GM04503 (cell line): ENCODE measurements at places on chromosomes 12 and 14.

GRCh38 chr12:108816652-108817335 lies 40.6 kb downstream of the SSH1 start:
- DNase-seq, result no peak

DNA sequence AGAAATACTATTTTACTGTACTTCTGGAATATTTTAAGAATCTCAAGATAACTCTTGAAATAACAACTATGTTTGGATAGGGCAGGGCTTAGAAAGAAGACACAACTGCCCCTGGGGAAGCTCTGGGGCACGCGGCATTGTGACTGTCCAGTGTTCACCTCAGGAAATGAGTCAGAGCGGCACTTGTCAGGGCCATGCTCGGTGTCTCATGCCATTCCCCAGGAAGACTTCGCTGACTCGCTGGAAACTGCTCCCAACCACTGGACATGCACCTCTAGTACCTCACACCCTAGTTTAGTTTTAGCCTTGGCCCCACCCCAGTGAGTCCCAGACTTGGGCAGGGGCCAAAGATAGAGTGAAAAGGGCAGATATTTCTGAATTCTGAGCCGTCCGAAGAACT lies 192.0 kb downstream of the TTC7B start:
- no peak for DNase-seq

- DNase-seq, result no peak
Measured at GRCh38 chr12:42725809-42726208, 136.3 kb upstream of the PRICKLE1 start.

DNA sequence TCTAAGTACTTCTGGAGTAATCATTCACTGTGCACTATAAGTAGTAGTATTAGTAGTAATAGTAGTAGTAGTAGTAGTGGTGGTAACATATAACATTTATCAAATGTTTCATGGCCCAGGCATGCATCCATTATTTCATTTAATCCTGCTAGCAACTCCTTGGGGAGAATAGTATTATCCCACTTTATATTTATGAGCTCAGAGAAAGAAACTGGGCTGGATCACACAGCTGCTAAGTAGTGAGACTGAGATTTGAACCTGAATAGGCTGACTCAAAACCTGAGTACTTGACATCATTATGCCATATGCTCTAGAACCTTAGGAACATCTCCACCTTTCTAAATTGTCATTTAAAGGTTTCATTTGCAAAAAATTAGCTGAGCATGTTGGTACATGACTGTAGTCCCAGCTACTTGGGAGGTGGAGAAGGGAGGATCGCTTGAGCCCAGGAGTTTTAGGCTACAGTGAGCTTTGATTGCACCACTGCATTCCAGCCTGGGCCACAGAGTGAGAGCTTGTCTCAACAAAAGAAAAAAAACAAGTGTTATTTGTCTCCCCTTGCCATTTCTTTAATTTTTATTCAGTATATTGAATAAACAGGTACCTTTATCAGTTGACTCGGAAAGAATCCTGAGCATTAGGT lies 11.4 kb upstream of the NID2 start:
- no peak for DNase-seq

GRCh38 chr12:100497105-100497795 lies 23.6 kb downstream of the NR1H4 start:
- DNase-seq, result no peak

DNA sequence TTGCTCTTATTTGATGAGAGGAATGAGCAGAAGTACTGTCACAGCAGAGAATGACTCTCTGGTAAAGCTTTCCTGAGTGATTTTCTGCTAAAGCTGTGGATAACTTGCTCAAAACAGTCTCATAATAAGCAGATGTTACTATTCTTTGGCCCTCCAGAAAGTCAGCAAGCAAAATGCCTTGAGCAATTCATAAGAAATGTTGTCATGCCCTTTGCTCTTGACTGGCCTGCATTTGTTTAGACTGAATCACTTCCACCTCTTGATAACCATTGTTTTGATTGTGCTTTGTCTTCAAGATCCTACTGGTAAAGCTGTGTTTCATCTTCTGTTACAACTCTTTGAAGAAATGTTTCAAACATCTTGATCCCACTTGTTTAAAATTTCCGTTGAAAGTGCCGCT lies 457.9 kb upstream of the FOXG1 start:
- no peak for DNase-seq

- no peak for DNase-seq
Measured at GRCh38 chr12:19387161-19387560, 52.1 kb upstream of the AEBP2 start.

DNA sequence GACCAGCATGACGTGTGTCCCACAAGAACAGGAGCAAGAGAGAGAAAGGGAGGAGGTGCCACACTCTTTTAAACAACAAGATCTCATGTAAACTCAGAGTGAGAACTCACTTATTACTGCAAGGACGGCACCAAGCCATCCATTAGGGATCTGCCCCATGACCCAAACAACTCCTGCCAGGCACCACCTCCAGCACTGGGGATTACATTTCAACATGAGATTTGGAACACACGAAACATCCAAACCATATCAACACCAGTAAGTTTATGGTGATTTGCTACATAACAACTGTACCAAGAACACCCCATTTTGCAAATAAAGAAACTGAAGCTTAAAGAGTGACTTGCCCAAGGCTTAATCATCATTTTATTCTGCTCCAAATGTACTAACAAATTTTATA lies 23.7 kb upstream of the OR6J1 start:
- no peak for DNase-seq

GRCh38 chr14:73802431-73803188 lies 49.0 kb upstream of the PTGR2 start:
- DNase-seq, result no peak

DNA sequence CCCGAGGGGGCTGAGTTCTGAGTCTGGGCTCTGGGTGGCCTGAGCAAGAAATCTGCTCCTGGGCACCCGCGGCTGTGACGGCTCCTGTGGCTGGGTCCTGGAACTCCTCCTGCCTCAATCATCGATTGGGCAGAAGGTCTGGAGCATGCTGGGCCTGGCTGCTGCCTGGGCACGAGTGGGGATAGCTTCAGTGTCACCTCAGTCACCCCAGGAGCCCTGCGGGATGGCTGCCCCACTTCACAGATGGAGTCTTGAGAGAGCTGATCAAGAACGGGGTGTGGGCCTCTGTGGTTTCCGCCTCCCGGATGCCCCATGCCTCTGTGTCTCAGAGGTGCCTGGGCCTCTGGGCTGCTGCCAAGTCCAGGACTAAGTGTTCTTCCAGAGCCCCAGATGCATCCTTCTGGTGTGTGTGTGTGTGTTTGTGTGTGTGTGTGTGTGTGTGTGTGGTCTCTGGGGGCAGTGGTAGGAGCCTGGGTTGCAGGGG lies 185.6 kb upstream of the C14orf180 start:
- no peak for DNase-seq

DNA sequence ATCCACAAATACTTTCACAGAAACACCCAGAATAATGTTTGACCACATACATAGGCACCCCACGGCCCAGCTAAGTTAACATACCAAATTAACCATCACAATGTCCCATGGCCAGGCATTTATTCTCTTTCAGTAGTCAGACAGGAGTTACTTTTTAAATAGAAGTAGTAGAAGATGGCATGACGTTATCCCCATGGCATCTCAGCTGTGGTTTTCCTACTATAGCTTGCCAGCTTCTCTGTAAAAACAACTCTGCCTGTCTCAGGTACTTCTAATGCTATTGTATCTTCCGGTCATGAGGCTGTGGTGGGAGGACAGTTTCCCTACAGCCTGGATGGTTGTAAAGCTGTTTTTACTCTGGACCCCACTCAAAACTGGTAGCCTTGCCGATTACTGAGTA lies 19.3 kb downstream of the CTSG start:
- DNase-seq, result peak; percentile 3

DNA sequence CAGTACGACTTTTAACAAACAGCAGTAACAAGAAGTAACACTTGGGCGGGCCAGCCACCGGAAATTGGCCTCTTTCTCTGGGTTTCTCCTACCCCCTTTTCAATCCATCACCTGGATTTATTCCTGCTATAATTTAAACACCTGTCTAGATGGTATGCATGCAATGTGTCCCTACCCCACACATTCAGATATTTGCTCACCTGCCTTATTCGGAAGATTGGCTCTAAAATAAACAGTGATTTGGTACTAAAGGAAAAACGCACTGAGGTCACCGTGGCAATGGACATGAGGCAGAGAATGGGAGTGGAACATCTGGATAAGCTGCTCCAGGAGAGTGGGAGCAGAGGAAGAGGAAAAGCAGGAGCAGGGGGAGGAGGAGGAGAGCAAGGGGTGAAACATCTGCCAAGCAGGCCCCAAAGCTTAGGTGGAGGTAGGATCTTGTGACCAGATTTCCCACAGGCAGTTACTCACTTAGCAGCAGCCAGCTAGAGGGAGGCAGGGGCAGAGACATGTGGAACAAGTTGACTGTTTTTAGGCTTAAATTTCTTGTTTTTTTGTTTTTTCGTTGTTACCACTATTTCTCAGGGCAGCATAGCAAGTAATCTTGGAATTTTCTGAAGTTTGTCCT lies 150.9 kb downstream of the TTLL5 start:
- DNase-seq, result no peak

GRCh38 chr12:124445121-124445718 lies 122.2 kb downstream of the NCOR2 start:
- no peak for DNase-seq

DNA sequence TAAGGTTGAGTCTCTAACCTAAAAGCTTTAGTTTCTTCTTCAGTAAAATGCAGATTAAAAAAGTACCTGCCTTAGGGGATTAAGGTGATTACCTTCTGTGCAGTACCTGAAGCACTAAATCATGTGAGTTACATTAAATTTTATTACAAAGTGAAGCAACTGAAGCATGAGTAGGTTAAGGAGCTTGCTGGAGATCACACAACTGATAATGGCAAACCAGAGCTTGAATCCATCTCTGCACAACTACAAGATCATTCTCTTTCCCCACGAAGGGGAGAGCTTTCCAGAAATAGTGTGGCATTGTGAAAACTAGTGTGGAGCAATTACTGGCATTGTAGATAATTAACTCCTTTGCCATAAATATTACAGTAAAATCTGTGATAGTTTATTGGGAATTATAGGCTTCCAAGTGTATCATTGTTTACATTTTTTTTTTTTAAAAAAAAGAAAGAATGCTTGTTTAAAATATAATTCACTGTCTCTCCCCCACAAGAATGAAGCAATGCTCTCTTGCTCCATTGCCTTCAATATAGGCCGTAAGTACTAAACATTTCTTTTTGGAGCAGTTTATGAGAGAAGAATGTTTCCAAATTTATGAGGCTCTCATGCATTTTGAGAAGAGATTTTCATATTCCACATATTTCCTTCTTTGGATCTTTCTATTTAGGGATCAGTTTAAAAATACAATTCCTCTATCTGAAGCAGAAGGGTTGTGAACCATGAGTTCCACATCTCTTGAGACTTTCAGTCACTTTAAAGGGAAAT lies 20.5 kb downstream of the SLC38A2 start:
- peak; percentile 87 for DNase-seq

GRCh38 chr12:64389154-64389553 lies 1.4 kb downstream of the C12orf56 start:
- DNase-seq, result no peak

GRCh38 chr12:86601550-86602308 lies 345.5 kb upstream of the MGAT4C start:
- no peak for DNase-seq

DNA sequence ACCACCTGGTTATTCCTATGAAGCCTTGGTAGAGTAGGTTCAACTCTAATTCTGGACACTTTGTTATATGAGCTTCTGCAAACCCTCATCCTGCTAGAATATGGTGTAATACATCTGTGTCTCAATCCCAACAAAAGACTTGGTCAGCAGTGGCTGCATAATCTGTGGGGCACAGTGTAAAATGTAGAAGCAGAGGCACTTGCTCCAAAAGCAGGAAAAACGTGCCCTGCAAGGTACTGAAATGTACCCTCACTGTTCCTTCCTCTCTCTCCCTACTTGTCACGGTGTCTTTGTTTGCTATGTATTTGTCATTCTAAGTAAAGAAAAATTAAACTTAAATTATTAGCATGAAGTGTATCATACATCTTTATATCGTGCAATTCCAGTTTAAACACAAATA lies 267.9 kb downstream of the BCL11B start:
- no peak for DNase-seq

DNA sequence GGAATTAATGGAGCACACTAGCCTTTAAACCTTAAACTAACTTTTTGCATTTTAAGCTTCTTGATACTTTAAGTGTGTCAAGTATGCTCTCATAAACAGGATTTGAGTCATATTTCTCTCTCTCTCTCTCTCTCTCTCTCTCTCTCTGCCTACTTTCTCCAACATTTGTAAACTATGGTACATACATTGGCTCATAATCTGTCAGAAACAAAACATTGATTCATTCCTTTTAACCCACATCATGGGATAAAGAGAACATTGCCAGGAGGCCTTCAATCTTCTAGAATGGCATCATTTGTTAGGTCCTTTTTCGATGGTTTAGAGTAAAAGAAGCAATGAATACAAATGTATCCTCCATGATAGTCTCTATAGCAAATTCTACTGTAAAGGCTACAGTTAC lies 81.6 kb upstream of the RERGL start:
- no peak for DNase-seq

DNA sequence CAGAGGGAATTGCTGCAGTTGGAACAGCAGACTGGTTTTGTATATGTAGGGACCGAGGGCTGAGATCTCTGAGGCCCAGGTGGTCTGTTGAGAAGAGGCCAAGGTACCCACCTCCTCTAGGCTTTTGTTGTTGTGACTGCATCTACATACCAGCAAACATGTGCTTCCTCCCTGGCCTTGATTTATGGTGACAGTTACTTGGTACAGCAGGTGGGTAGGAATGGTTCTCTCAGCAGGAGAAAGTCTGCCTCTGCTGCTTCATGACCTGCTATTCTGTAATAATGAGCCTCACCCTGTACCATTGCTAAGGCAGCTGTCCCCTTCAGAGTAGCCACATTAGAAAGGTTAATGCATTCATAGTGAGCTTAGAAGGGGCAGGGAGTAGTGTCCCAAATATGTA lies 196.7 kb upstream of the PELI2 start:
- no peak for DNase-seq

- DNase-seq, result no peak
Measured at GRCh38 chr12:5864301-5864700, 80.8 kb downstream of the ANO2 start.

DNA sequence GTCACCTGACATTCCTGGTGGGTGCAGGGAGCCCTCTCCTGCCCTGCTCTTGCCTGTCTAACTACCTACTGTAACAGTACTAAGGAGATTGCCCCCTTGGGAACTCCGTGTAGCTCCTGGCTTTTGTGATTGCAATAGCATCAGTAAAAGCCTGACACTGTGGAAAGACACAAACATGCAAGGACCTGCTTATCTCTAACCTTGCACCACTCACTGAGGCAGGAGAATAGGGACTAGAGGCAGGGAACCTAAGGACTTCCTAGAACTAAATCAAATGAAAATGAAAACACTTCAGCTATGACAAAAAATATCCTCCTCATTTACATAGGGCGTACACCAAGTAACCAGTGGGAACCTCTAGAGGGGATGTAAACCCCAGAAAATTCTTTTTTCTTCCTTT lies 28.5 kb downstream of the TUBA1A start:
- no peak for DNase-seq

DNA sequence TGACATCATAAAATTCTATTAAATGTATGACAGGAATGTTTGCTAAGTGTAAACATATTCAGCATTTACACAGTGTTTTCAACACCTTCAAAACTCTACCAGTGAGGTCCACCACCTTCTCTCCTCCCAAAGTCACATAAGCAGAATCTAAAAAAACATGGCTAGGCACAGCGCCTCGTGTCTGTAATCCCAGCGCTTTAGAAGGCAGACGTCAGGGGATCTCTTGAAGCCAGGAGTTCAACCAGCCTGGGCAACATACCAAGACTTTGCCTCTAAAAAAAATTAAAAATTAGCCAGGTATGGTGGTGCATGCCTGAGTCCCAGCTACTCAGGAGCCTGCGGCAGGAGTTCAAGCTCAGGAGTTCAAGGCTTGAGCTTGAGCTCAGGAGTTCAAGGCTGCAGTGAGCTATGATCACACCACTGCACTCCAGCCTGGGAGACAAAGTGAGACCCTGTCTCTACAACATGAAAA lies 30.0 kb downstream of the NUMB start:
- no peak for DNase-seq
